ENCODE measurements at places on chromosomes 12 and 14.

DNA sequence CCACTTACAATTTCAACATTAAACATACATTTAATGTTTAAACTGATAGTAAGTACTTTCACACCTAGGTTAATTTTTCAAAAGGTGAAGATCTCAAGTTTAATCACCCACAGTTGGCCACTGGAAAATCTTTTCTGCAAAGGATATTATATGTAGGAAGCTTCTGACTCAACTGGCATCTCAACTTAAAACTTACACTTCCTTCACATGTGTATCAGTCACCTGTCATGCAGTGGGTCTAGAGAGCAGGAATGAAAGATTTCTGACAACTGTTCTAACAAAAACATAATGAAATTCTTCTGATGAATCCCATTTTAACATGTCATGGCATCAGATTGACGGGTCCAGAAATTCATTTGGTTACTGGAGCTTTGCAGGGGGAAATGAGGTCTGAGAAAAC, 192.8 kb downstream of the KLHL28 start:
- no peak for DNase-seq

- no peak for DNase-seq
These were observed 39.0 kb downstream of the BAZ2A start for GRCh38 chr12:56591126-56591525.

DNA sequence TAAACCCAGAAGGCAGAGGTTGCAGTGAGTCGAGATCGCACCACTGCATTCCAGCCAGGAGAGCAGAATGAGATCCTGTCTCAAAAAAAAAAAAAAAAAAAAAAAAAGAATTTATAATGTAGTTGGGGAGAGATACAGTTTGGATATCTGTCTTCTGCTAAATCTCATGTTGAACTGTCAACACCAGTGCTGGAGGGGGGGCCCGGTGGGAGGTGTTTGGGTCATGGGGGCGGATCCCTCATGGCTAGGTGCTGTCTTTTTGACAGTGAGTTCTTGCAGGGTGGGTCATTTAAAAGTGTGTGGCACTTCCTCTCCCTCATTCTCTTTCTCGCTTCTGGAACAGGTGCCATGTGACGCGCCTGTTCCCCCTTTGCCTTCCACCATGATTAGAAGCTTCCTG, 32.8 kb downstream of the CLIP1 start:
- DNase-seq, result no peak

GRCh38 chr12:10190558-10191388, 11.9 kb downstream of the TMEM52B start:
- DNase-seq, result peak; percentile 67

DNA sequence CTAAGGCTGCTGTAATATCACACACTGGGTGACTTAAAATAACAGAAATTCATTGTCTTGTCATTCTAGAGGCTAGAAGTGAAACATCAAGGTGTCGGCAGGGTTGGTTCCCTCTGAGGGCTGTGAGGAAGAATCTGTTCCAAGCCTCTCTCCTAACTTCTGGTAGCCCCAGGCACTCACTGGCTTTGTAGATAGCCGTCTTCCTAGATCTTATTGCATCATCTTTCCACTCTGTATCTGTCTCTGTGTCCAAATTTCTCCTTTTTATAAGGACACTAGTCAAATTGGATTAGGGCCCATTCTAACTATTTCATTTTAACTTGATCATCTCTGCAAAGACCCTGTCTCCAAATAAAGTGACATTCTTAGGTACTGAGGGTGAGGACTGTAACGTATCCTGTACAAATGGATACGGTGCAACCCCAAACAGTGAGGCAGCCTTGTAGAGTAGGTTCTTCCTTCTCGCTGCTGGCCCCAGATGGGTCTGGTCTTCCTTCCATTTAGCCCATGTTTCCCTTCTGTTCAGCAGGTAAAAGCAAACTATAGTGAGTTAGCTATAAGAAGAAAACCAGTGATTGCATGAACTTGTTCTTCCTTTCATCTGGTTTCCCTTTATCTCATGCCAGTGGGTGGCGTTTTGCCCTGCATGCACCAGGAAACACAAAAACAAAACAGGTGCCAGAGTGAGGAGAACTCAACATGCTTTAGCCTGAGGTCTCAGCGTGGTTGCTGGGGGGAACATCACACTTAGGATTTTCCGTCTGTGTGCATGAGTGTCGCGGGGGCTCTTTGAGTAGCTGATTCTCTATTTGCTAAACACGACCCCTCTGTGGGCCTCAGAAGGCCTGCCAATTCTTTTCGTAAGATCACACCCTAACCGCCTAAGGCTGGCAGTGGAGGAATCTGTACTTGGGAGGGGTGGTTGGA, 19.5 kb downstream of the TTC9 start:
- no peak for DNase-seq

GRCh38 chr12:68602720-68603119, 8.0 kb upstream of the RAP1B start:
- peak; percentile 55 for DNase-seq

GRCh38 chr12:46701356-46701755, 124.4 kb downstream of the SLC38A4 start:
- no peak for DNase-seq

DNA sequence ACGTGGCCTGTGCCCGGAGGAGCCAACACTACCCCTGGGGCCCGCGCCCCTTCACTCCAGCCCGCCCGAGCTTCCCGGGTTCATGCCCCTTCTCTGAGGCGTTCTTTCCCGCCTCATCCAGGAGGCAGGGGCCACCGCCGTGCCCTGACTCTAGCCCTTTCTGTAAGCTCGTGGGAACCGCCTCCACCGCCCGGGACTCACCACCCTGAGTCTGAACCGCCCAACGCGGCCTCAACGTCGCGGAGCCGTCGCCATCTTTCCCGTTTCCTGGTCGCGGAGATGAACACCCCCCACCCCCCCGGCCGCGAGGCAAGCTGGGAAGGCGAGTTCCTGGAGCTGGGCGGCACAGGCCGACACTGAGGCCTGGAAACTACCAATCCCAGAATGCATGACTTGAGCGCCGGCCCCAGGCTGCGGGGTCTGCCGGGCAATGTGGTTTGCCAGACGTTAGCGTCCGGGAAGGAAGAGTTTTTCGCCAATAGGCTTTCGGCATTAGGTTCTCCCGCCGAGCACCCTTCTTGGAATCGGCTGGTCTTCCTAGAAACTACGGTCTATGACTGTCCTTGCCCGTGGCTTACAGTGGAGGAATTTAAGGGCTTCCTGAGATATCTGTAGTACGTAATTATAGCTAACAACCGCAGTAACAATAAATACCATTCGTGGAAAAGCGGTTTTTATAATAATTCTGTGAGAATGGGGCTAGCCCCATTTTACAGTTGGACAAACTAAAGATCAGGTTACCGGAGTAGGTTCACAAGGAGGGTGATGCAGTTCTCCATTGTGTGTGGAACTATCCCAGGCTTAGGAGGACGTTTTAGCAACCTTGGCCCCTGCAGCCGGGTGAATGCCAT, at the start of gene DDX23:
Gene DDX23, minus strand, starts transcription at position 281 of the 851 bp plus-strand sequence. CDS start 6,381 bp downstream, outside the sequence.
- peak; percentile 96 for DNase-seq

- peak; percentile 59 for DNase-seq
These were observed 14.4 kb downstream of the NIN start for GRCh38 chr14:50816395-50817047.

- peak; percentile 48 for DNase-seq
These were observed 96.1 kb downstream of the PPHLN1 start for GRCh38 chr12:42421844-42422779.

DNA sequence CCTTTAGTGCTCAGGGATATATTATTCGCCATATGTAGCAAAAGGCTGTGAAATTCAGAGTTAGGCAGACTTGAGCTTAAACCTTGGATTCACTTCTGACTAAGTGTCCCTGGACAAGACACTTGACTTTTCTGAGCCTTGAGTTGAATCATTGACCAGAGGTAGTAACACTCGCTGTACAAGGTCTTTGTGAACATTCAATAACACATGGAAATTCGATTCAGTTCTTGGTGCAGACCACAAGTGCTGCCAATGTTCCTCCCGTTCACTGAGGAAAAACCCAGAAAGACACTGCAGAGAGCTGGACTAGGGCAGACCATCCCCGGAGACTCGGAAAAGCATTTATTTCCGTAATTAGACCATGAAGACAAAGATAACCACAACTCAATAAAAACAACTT, 901.4 kb downstream of the AACS start:
- DNase-seq, result no peak

DNA sequence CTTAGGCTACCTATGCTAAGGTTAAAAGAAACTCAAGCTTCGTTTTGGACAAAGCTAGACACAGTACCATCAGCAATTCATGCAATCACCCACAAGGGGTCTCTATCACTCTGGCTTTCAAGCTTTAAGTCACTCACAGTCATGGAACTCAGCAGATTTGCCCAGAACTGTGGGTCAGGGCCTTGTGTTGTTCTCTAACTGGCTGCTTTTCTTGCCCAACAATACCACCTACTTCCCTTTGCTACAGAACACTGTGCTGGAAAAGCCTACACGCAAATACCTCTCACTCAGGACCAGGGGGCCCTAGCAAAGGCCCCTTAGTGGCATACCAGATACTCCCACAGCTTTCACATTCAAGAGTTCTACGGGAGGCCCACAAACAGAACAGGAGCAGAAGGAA, 9.1 kb downstream of the NEMP1 start:
- peak; percentile 96 for DNase-seq

- peak; percentile 8 for DNase-seq
These were observed 621 bp upstream of the TMEM117 start for GRCh38 chr12:43835264-43835655.

DNA sequence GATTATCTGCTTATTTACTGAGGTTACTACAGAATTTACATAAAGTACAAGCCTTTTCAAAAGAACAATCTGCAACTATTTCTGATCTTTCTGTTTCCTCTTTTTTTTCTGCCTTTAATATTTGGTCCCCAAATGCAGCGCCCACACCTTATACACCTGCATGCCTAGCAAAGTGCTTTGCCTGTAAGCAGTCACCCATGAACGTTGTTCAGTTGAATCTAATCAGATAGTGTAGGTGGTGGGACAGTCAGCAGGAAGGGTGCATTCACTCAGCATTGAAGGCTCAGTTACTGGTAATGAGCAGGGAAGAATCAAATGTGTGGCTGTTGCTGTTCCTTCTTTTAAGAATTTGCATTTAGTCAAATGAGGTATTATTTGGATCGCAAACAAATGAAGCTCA, 108.4 kb downstream of the GPR135 start:
- no peak for DNase-seq

DNA sequence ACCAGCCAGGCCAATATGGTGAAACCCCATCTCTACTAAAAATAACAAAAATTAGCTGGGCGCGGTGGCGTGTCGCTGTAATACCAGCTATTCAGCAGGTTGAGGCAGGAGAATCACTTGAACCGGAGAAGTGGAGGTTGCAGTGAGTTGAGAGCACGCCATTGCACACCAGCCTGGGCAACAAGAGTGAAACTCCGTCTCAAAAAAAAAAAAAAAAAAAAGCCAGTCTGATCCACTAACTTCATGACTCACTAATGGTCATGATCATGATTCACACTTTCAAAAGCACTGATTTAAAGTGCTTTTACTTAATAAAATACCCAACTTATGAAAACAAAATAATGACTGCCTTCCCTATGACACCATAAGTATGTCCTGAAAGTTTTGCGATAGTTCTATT, 38.4 kb upstream of the CPM start:
- DNase-seq, result peak; percentile 67

DNA sequence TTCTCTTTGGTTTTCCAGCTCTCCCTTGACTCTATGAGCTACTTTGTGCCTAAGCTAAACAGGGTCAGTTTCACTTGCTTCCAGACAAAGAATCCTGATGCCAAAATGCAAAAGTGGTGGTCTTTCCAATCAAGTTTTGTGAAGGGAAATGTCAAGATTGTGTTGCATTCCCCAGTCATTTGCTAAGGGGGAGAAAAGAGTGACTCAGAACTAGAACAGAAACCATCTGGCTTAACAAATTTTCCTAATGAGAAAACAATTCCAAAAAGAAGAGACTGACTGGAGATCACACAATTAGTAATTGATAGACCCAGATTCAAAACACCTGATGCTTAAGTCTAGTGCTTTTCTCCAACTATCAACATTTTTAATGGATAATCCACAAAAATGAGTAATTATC, 235.1 kb upstream of the DIO2 start:
- peak; percentile 4 for DNase-seq

DNA sequence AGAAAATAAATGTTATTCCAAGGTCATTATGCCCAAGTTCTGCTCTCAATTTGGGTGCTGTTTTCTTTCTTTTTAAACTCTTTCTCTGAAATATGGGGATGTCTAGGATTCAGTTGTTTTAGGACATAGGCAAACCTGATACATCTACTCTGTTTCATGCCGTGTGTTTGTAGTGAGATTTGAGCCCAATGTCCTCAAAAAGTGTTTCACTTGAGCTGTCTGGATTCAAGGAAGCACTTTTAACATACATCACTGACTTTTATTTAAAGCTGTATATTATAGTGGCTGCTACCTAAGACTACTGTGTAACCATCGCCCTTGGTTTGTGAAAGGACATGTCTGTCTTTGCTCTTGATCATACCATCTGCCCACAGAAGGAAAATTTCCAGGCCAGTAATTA, 709.3 kb upstream of the STXBP6 start:
- no peak for DNase-seq

DNA sequence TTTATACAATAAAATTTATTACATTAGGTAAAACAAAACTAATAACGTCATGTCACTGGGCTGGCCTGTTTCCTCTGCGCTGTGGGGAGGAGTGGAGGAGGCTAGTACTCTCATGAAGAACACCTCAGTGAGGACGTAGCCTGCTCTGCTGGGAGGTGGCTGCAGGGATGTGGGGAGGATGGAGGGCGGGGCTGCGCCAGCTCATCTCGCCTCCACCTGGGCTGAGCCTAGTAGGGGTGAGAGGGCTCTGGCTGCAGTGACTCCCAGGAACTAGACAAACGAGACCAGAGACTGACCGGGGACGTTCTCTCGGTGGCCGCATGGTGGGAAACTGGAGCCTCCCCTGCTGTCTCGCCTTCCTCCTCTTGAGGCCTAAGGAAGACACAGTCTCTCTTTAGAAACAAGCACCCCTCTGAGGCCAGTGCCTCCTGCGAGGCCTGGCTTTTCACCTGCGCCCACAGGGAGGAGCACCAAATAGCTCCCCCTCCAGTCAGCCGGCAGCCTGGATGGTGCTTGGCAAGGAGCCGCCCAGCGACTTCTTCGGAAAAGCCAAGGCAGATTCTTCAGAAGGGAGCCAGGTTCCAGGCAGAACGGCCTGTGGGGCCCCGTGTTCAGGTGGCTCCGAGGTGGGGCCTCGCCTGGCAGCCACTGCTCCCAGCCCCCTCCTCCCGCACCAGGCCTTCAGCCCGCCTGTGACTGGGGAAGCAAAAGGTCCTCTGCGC, 62.4 kb downstream of the PLEKHG3 start:
- DNase-seq, result no peak

DNA sequence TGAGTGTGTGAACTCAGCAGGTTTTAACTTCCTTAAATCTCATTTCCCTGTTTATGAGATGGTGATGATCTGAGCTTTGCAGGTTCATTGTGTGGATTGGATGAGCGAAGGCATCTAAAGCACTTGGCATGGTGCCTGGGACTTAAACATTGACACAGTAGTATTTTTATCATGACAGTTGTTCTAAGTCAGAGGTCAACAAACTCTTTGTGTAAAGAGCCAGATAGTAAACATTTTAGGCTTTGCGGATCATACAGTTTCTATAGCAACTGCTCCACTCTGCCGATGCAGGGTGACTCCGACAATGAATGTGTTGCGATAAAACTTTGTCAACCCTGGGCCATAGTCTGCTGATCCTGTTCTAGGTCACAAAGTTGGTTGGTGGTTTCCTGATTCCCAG, 25.2 kb downstream of the SLC24A4 start:
- no peak for DNase-seq

Data from amniotic epithelial cell (primary cell).